ENCODE measurements at places on chromosomes 6 and 20.

GRCh38 chr6:27775796-27776184, 136.4 kb downstream of the OR2B2 start:
- no peak for DNase-seq

- DNase-seq = no peak
Observed at GRCh38 chr6:79225717-79226599, 8.5 kb downstream of the HMGN3 start.

DNA sequence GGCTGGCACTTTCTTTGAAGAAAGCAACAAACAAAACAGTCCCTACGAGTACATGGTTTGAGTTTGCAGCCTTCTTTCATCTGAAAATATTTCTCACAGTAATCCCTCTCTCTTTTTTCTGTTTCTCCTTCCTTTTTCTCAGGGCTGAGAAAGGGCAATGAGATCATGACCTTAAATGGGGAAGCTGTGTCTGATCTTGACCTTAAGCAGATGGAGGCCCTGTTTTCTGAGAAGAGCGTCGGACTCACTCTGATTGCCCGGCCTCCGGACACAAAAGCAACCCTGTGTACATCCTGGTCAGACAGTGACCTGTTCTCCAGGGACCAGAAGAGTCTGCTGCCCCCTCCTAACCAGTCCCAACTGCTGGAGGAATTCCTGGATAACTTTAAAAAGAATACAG, 80.7 kb upstream of the CLDN20 start:
- DNase-seq = no peak

- DNase-seq = no peak
Observed at GRCh38 chr6:144033816-144034735, 26.0 kb upstream of the PLAGL1 start.

GRCh38 chr20:8154638-8155037, 22.6 kb downstream of the PLCB1 start:
- no peak for DNase-seq

DNA sequence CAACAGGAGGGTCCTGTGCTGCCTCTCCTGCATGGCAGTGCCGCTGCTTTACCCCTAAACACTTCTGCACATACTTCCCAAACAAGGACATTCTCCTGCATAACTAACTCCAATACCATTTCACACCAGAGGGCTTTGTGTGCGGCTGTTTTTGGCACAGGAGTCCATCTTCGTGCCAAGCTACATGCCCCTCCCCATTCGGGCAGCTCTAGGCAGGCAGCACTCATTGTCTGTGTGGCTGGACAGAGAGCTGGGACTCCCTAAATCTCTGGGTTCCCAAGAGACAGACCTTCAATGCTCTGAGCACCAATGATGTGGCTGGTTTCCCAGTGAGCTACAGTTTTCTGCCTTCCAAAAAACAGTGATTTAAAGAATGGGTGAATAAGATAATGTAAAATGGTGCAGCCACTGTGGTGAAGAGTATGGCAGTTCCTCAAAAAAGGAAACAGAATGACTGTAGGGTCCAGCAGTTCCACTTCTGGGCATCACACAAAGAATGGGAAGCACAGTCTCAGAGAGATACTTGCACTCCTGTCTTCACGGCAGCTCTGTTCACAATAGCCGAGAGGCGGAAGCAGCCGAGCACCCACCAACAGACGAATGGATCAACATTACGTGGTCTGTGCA, 80.3 kb upstream of the DUSP22 start:
- DNase-seq = no peak

GRCh38 chr6:115514656-115515055, 546.0 kb downstream of the FRK start:
- DNase-seq = no peak

- DNase-seq = no peak
Observed at GRCh38 chr6:3749067-3749841, 2.3 kb downstream of the PXDC1 start.

- DNase-seq = no peak
Observed at GRCh38 chr6:84657025-84657424, 107.4 kb downstream of the TBX18 start.

DNA sequence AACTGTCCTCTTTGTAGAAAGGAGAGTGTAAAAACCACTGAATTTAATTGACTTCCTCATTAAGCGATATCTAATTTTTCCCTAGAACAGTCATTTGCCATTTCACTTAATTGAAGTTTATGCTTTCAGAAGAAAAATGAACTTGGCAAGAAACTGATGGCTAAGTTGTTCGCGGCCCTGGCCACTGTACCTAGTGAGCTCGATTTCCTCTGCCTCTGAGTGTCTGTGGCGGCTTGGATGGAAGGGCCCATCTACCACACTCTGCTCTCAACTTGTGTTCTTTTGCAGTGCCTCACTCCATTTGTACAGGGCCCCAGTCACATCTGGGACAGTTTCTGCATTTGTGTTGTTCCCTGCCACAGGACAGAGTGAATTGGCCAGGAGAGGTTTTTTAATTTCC, 102.9 kb downstream of the BCAS1 start:
- DNase-seq = no peak

DNA sequence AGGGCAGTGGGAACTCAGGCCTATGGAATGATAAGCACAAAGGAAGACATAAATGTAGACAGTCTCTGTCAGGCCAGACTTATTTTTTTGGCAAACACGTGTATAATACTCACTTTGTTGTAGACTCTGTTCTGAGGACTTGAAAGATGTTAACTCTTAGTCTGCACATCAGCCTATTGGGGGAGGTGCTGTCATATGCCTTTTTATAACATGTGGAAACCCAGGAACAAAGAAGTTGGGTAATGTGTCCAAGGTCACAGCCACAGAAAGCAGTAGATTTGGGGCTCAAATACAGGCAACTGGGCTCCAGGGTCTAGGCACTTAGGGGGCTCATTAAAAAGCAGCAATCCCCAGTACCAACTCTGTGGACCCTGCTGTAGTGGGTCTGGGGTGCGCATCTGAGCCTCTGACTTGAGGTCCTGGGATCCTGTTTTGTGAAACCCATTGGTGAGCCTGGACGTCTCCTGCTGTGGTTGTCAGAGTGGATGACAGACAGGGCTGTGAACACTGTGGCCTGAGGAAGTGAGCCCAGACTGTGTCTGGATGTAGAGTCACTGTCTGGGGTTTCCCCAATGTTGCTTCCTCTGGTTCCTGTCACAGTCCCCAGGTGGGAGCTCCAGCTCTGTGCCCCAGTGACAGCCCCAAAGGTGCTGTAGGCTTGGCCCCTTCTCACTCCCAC, 50.0 kb downstream of the CDH26 start:
- peak; percentile 3 for DNase-seq

GRCh38 chr6:98885330-98885729, 51.0 kb downstream of the POU3F2 start:
- DNase-seq = no peak

- no peak for DNase-seq
Observed at GRCh38 chr20:55744896-55745295, 260.4 kb downstream of the CBLN4 start.

DNA sequence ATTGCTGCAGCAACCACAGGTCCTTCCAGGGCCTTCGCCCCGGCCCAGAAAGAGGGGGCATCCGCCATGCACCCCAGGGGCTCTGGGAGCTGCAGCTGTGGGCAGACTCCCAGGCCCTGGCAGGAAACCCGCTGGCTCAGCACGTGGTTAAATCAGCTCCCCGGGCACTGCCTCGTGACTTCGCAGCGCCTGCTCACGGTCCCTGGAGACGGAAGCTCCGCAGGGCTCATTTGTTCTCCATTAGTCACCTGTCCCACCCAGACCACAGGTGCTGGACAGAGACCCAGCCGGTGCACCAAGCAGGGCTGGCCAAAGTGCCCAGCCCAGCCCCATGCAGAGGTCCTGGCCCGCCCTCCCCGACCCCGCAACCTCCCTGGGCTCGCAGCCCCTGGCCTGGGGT, 14.7 kb downstream of the KCNQ2 start:
- DNase-seq = no peak

GRCh38 chr20:41176711-41177552, 39.6 kb downstream of the PLCG1 start:
- DNase-seq = no peak

GRCh38 chr20:43583982-43584432, 6.7 kb upstream of the IFT52 start:
- no peak for DNase-seq

DNA sequence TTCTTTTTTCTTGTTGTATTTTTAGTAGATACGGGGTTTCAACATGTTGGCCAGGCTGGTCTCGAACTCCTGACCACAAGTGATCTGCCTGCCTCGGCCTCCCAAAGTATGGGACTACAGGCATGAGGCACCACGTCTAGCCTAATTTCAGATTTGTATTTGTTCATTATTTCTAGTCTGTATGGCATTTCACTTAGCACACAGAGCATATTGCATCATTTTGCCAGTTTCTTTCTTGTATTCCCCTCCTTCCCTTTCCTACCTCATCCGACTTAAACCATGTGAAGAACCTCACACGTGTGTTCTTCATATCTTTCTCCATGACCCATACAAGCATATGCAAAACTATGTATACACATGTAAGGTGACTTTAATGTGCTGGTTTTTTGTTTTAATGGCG, 470.0 kb downstream of the CBLN4 start:
- DNase-seq = no peak

DNA sequence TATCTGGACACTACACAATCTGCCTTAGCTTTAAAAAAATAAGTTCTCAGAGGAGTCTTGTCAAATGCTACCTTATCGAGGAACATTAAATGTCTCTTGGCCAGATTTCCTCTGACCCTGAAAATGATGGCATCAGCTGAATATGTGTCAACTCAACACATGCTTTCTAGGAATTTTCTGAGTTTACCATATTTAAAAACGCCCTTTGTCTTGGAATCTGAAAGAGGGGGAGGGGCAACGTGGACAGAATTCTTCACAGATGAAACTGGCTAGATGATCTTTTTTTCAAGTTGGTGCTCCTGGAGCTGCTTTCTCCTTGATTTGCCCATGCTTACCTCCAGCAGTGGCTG, 5.1 kb downstream of the SOX4 start:
- DNase-seq = no peak

- DNase-seq = no peak
Observed at GRCh38 chr20:2051946-2052345, 49.7 kb upstream of the STK35 start.

- DNase-seq = no peak
Observed at GRCh38 chr6:45690846-45691245, 313.1 kb upstream of the SUPT3H start.

GRCh38 chr20:2316847-2317495, 21.2 kb downstream of the TGM3 start:
- DNase-seq = no peak

GRCh38 chr6:81777586-81778268, 25.2 kb upstream of the TENT5A start:
- no peak for DNase-seq

DNA sequence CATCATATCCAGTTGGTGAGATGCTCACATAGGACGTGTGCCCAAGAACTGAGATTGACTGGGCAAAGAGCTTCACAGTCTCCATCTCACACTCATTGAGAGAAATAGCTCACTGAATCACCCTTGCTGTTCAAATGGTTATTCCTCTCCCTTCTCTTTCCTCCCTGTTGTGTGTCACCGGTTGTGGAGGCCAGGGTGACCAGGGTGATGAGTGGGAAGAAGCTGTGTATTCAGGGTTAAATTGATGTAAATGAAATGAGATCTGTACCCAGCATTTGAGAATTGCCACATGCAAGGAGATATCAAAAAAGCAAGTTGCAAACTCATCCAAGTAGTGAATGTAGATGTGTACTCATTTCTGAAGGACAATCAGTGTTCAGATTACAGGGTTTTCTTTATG, 36.6 kb upstream of the VAPB start:
- DNase-seq = peak; percentile 45

- peak; percentile 18 for DNase-seq
Observed at GRCh38 chr20:37223053-37223452, 38.6 kb downstream of the GHRH start.

DNA sequence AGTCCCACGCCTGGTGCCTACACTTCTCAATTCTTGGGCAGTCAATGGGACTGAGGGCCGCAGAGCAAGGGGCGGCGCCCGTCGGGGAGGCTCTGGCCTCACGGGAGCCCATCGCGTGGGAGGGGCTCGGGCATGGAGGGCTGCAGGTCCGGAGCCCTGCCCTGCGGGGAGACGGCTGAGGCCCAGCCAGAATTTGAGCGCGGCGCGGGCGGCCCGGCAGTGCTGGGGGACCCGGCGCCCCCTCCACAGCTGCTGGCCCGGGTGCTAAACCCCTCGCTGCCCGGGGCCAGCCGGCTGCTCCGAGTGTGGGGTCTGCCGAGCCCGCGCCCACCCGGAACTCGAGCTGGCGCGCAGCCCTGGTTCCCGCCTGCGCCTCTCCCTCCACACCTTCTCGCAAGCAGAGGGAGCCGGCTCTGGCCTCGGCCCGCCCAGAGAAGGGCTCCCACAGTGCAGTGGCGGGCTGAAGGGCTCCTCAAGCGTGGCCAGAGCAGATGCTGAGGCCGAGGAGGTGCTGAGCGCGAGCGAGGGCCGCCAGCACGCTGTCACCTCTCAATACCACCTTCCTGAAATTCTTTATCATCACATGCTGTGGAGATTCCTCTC, 58.5 kb downstream of the BAK1 start:
- DNase-seq = no peak

- DNase-seq = no peak
Observed at GRCh38 chr20:37351689-37352607, 6.0 kb downstream of the SRC start.

- DNase-seq = peak; percentile 73
Observed at GRCh38 chr6:41713650-41714291, 21.6 kb downstream of the TFEB start.

- DNase-seq = no peak
Observed at GRCh38 chr6:72855471-72855870, 233.6 kb downstream of the KCNQ5 start.

GRCh38 chr6:134544737-134545136, 226.8 kb upstream of the SGK1 start:
- no peak for DNase-seq

- DNase-seq = no peak
Observed at GRCh38 chr6:41687501-41688175, 47.8 kb downstream of the TFEB start.

DNA sequence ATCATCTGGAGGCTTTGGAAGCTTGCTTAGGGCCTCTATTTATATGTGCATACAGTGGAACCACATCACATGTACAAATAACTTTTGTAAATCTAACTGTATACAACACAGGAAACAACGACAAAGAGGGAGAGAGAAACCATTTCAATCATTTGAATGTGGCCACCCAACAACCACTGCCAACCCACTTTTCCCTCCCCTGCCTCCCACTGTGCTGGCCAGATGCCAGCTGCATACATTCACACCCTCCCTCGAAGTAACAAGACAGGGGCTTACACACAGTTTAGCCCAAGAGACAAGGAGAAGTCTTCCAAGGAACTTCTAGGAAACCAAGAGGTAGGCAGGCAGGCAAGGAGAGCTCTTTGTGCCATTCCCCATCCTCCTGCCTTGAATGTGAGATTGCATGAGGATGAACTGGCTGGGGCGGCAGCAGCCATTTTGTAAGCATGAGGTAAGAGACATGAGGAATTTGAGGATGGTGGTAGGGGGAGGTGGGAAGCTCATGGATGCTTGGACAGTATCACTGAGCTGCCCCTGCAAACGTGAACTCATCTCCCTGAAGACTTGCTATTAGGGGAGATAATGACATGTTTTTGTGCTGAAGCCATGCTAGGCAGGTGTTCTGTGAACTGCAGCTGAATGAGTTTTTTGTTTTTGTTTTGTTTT, 18.2 kb downstream of the BMP7 start:
- DNase-seq = no peak

Measured in activated CD4-positive, alpha-beta T cell treated with anti-CD3 and anti-CD28 coated beads, Interleukin-2, Interleukin-6, amounts not matched to agents 100 ng/mL and 50 ng/mL, durations not matched to agents 16 hours and 8 hours (primary cell).